ENCODE measurements at places on chromosomes 11 and 22. TPM values are rescaled to one million over a fixed set of nuclear protein-coding genes. Genes with fewer than 3 reads are reported as not detected.
A peak's percentile ranks its signal among the peaks of the same experiment; 100 is the strongest.

The SLC5A4 gene
- not detected for total RNA-seq

- DNase-seq, result peak; percentile 62
These were observed 13.4 kb downstream of the SYT7 start for GRCh38 chr11:61567286-61568061.

GRCh38 chr11:112537846-112538330 is 277.2 kb upstream of the PLET1 start:
- no peak for DNase-seq

- DNase-seq, result no peak
These were observed 35.4 kb upstream of the LINC01488 start for GRCh38 chr11:69446108-69446507.

- DNase-seq, result no peak
These were observed 5.5 kb downstream of the PKNOX2 start for GRCh38 chr11:125170001-125170509.

DNA sequence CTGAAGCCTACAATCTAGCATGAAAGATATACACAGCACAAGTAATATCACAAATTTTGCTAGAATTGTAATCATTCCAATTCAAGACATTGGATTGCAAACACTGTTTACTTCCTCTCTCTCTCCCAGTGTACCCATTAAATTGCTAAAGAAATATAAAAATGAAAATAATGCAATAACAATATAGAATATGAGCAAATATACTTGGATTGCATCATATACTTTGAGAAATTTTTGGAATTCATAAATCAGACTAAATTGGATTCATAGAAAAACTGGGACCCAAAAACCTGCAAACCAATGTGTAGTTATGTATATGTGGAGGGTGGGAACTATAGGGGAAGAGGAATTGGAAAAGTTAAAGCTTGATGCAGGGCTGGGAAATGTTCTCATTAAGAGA is 25.0 kb upstream of the OR56A1 start:
- DNase-seq, result no peak

DNA sequence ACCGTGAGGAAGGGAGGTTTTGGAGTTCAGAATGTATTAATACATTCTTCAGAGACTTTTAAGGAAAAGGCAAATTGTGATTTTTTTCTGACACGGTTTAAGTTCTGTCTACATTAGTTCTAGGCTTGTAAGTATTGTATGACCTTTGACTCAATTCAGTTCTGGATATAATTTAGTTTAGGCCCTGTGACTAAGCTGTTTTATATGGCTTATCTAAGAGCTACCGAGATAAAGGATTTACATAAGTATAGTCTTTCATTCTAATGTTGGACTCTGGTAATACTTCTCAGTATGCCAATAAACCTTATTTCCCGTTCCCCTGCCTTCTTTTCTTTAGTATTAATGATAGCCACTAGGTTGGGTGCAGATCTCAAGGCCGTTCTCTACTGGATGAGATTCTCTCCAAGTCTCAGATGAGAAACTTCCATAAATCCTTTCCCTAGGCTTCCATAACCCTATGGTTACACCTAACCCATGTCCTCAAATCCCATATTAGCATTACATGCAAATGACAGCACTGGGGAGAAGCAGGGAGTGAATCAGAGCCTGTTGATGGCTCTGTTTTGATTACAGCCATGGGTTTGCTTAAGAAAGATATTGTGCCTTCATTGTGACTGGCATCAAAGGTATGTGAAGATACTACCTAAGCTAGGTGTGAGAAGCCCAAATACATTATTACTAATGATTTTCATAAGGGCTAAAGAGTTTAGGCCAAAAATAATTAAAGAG is 38.7 kb downstream of the BARX2 start:
- no peak for DNase-seq

DNA sequence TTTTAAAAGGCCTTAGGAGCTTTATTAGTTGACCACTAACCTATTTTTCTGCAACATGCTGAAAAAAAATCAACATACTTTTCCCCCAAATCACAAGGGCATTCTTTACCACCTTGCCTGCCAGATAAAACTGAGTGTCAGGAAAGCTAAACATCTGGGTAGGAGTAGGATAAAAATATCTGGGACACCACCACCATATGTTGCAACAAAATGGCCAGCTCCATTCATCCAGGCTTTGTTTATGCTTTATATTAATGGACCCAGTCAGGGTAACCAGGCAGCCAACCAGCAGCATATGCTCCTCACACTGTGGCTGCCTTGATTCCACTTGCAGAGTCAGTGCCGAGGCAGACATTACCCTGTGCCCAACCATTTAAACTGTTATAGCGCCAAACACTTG is 1024.5 kb downstream of the LRRC4C start:
- no peak for DNase-seq

DNA sequence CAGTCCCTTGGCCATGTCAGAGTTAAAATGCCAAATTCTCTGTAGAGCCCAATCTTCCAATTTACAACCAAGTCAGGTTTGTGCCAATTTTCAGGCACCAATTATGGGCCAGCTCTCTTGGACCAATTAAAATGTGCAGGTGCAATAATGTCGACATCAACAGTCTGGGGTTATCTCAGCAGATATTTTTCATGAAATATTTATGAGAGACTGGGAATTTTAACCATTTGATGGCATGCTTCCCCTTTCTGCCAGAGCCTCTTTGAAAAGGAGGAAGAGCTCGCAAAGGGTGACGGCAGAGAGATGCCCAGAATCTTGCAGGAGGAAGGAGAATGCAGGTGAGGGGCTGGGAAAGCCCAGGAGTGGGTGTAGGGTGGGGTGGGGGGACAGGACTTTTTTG is 100.8 kb upstream of the SYT13 start:
- DNase-seq, result no peak

The NOX4 gene
- not detected for total RNA-seq

- DNase-seq, result no peak
These were observed 24.2 kb upstream of the PPARA start for GRCh38 chr22:46125816-46126765.

- no peak for DNase-seq
These were observed 37.2 kb downstream of the TMEM123 start for GRCh38 chr11:102415304-102415916.

Measured in activated T-helper 2 cell treated with anti-CD3 and anti-CD28 coated beads, Interferon-gamma antibody, Interleukin-2, Interleukin-4, amounts not matched to agents 10 μg/mL and 5 μg/mL and 100 μg/mL, durations not matched to agents 14 hours and 24 hours and 36 hours (primary cell).